ENCODE measurements at places on chromosomes 2 and 18.

DNA sequence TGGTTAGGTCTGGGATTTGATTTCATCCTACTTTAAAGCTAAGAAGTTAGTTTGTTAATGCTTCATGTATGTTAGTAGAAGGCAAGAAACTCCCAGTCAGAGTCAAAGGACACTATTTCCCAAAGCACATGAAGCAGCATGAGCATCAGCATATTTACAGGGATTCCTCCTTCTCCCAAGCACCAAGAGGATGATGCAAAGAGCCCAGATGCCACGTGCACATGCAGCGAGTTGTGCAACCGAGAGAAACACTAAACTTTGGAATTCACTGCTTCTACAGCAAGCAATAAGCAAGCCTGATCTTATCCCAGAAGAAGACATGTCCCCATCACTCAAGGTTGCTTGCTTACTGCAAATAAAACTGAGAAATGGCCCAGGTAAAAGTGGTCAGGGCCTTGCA, 32.5 kb downstream of the CPO start:
- no peak for DNase-seq

DNA sequence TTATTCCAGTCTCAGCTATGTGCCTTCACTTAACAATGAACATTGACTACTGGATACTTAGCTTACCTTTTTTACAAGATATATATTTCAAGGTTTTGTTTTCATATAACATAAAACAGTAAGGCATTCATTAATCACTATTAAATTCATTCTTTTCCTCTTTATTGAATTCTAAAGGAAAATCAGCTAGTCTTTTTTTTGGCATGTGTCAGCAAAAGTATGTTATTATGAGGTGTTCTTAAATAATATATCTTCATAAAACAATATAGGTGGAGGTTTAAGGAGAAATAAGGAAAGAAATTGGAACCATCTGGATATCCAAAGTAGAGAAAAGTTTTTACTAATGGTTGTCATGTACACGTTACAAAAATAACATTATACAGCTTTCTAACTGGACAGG, 472.6 kb downstream of the ARHGAP15 start:
- no peak for DNase-seq

- DNase-seq, result no peak
Measured at GRCh38 chr18:23721696-23722480, 32.6 kb downstream of the LAMA3 start.

- no peak for DNase-seq
Measured at GRCh38 chr2:230669386-230669950, 43.2 kb upstream of the CAB39 start.

- no peak for DNase-seq
Measured at GRCh38 chr18:55275039-55275901, 312.7 kb downstream of the TCF4 start.

DNA sequence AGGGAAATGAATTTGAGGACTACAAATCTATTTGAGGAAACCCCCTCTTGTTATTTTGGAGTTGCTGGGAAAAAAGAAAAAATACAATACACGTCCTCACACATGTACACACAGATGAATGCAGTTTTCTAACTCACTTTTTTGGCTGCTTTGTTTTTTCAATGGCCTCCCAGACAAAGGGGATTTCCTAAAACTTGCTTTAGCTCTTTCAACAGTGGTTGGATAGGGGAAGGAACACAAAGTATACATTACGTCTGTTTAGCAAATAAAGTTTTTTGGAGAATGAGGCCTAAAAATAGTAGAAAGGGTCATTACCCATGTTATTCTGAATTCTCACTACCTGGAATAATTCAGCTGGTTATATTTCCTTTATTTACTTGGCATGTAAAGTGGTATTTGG, 125.3 kb upstream of the ITGB6 start:
- no peak for DNase-seq

DNA sequence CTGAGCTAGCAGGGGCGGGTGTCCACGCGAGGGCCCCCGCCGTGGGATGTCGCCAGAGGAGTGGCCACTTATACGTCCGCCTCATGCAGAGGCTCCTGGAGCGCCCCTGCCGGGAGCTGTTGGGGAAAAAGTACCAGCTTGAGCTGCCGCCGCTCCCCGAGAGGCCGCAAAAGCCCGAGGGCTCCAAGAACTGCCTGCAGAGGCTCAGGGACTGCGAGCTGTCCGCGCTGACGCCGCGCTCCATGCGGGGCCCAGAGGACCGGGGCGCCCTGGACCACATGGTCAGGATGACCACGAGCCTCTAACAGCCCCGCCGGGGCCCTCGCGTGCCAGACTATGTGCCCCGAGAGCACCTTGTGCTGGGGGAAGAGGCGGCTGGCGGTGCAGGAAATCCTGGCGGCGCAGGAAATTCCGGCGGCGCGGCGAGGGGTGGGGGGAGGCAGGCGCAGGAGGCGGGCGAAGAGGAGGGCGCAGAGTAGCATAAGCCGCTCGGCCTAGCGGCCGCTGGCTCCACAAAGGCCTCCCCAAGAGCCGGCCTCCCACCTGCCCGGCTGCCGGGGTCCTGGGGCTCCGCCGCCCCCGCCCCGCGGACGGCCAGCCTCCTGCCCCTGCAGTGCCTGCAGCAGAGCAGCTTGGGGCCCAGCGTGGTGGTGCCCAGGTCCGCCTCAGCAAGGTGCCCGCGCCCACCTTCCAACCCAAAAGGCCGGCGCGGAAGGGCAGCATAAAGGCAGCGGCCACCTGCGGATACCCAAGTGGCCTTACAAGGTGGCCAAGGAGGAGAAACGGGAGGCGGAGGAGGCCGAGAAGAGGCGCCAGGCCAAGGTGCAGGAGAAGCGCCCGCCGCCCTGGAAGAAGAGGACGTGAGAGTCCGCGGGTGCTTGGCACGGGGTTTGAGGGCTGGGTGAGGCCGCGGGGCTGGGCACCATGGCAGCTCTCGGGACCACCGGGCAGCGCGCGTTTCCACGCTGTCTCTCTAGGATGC, 42.1 kb upstream of the TRIM43B start:
- DNase-seq, result peak; percentile 46

- no peak for DNase-seq
Measured at GRCh38 chr18:23248826-23249225, 113.5 kb downstream of the CABLES1 start.

DNA sequence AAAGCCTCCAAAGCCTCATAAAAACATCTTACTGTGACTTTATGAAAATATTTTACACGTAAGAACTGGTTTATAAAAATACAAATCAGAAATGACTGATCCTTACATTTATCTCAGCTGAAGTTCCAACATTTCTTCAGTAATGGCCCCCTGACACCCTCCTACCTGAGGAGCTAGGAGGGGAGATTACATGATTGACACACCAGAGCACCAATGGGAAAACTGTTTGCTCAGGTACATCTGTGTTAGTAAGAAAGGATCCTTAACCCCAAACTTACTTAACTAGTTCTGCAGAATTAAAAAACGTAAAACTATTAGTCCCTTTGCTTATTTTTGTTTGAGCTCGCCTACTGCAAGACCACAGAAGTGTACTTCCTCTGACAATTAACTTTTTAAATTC, 27.0 kb downstream of the ENOSF1 start:
- DNase-seq, result no peak

GRCh38 chr18:21444465-21445212, 155.9 kb downstream of the ESCO1 start:
- DNase-seq, result peak; percentile 36

DNA sequence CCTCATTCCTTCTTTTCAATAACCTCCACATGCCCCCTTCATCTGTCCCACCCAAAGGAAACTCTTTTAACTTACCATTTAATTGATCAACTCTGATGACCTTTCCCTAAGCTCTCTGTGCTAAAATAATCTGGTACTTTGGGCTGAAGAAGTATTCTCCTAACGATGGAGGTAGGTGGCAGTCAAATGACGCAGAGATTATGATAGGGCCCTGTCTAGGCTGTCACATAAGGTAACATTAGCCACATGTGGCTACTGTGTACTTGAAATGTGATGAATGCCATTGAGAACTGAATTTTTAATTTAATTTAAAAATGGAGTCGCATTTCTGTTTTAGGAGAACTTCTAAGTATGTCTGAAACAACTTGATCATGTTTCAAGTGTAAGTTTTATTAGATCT, 140.5 kb upstream of the TNP1 start:
- no peak for DNase-seq

- no peak for DNase-seq
Measured at GRCh38 chr2:189086250-189086649, 93.3 kb downstream of the COL5A2 start.

- no peak for DNase-seq
Measured at GRCh38 chr18:3869848-3870247, 419.9 kb downstream of the TGIF1 start.

All from 8988T (cell line).